Natural killer cell treated with Interleukin-12 subunit alpha and Interleukin-12 subunit beta and Interleukin-15 and Interleukin-18, amount 100 ng/mL, for 72 hours (primary cell): ENCODE measurements at places on chromosomes 6 and 20. TPM values are rescaled to one million over a fixed set of nuclear protein-coding genes. Genes with fewer than 3 reads are reported as not detected.

GRCh38 chr6:71855406-71855805 is 30.9 kb upstream of the RIMS1 start:
- no peak for DNase-seq

The DEFB124 gene
- total RNA-seq = not detected

DNA sequence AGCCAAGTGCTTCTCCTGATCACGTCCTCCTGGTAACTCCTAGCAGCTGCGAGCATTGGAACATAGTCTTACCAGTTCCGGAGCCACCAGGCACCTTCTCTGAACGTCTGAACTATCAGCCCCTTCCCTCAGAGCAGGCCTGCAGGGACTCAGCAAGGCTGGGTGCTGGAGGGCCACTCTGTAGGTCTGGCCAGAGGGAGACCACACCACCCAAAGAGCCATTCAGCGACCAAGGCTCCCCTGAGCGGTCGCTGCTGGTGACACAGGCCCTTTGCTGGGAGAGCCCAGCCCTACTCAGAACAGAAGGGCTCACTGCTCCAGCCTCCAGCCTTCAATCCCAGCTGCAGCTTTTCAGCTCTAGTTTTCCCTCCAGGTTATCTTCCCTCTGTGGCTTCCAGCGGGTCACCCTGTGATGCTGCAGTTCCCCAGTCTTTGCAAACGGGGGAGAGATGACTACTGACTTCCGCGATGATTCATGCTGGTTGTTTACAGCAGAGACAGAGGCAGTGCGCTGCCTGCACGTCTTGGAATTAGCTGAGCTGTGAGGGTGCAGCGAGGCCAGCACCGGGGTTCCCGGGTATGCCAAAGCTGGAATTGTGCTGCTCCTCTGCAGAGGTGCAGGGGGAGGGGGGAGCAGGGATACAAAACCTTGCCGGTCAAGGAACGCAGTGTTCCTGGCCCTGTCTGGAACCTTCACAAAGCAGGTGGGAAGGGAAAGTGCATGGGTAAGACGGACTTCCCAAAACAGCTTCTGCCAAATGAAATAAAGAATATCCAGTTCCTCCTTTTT is 161.4 kb downstream of the LY86 start:
- DNase-seq = no peak

- DNase-seq = no peak
Observed at GRCh38 chr6:148358196-148358785, 15.7 kb downstream of the SASH1 start.

The TRAPPC3L gene
- total RNA-seq = not detected

GRCh38 chr20:38336726-38337125 is 9.6 kb upstream of the LBP start:
- DNase-seq = no peak

GRCh38 chr20:6466075-6466810 is 301.2 kb upstream of the BMP2 start:
- no peak for DNase-seq
